Activated effector memory CD4-positive, alpha-beta T cell treated with anti-CD3 and anti-CD28 coated beads, Interleukin-2, amount 50 U/mL, for 16 hours (primary cell): ENCODE measurements at places on chromosomes 11 and 22.

DNA sequence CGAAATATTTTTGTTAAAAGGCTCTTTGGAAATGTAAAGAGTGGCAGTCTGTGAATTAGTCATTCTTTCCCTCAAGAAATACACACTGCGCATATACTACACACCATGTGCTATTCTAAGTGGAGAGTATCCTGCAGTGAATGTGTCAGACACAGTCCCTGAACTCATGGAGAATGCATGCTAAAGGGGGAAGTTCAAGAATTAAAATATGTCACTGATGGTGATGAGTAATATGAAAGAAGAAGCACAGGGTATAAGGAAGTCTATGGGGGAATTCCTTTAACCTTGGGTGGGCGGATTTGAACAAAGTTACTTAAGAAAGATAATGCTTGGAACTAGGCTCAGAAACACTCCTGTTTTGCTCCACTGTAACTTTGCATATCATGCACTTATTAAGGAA lies 153.0 kb downstream of the LRRC4C start:
- DNase-seq = no peak

DNA sequence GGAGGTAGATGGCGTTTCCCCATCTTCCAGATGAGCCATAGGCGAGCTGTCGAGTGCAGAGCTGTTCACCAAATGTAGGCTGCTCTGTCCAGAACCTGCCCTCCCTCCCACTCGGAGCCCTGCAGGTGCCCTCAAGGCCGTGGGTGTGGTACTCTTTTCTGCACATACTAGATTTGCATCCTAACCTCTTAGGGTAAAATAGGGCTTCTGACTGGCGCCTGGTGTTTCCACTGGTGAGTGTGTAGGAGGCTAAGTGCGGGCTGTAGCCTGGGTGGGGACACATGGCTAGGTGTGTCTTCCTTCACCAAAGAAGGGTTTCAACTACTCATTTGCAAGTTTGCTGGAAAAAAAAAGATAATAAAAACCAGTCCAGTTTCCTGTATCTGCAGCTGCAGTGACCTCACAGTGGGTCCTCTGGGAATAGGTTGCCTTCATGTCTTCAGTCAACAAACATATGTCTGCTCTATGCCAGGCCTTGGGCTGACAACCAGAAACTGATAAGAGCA lies 8.5 kb downstream of the BIK start:
- DNase-seq = no peak

DNA sequence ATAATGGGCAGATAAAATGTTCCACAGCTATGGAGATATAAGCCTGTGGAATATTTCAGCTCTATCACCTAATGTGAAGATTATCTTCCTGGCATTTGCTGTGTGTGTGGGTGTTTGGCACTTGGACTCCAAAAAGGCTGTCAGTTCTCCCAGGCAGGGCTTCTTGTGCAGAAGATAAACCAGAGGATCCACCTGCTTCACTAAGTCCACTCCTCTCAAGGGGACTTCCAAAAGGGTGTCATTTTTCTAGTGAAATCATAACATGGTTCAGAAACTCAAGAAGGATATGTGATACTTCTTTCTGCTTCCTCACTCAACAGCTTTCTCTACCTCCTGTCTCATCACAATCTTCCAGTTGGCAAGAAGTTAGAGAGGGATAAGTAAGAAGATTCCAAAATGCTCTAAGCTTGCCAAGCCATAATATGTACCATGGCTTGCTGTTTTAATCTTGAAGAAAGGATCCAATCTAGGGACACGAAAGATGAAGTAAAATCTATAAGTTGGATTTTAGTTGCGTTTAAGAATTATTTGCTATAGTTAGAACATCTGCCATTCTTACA lies 206.2 kb upstream of the MTMR2 start:
- DNase-seq = no peak

DNA sequence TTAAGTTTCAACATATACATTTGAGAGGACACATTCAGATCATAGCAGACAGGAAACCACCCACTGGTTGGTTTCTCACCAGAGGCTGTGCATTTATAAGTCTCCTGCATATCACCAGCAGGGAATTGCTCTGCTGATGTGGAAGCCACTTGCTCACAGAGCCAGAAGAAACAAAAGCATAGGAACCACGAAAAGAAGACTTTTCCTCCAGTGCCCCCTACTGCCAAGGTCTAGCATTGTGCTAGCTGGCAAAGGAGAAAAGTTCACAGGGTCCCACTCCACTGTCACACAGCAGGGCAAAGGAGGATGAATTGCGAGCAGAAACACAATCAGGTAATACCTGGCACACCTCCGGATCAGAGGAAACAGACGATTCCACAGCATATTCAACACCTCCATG lies 28.9 kb upstream of the ISX start:
- DNase-seq = no peak

GRCh38 chr22:26287382-26288225 lies 118.3 kb downstream of the SEZ6L start:
- no peak for DNase-seq

- peak; percentile 53 for DNase-seq
These were observed 24.0 kb upstream of the GNB1L start for GRCh38 chr22:19878461-19879245.

DNA sequence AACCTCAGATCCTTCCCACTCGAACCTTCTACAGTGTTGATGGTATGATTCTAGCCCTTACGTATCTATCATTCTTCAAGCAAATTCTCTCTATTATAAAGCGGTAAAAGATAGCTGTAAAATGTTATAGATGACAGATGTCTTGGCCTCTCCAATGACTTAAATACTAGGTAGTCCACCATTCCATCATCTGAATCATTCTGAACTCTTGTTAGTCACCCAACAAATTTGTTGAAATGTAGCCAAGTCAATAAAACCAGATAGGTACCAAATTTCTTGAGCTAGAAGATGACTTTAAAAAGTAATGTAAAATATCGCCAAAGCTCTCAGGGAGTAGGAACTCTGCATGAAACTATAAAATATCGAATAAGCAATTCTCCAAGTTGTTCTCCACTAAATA lies 32.6 kb upstream of the PICALM start:
- DNase-seq = no peak

GRCh38 chr11:14184028-14184940 lies 174.7 kb downstream of the RRAS2 start:
- no peak for DNase-seq

DNA sequence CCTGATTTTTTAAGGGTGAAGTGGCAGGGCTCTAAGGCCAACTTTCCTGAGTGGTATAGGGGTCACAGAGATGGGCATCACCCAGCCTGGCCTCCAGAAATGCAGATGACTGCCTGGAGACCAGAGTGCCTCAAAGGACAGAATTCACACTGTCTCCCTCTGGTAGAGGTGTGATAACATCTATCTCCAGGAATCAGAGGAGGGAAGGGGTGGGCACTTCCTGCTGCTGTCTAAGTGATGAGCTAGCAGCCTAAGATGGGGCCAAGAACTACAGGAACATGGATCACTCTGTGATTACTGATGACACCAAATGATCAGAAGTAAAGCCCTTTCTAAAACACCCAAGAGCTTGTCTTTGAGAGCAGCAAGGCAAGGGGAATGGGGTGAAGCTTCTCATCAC lies 61.9 kb downstream of the C11orf58 start:
- no peak for DNase-seq

DNA sequence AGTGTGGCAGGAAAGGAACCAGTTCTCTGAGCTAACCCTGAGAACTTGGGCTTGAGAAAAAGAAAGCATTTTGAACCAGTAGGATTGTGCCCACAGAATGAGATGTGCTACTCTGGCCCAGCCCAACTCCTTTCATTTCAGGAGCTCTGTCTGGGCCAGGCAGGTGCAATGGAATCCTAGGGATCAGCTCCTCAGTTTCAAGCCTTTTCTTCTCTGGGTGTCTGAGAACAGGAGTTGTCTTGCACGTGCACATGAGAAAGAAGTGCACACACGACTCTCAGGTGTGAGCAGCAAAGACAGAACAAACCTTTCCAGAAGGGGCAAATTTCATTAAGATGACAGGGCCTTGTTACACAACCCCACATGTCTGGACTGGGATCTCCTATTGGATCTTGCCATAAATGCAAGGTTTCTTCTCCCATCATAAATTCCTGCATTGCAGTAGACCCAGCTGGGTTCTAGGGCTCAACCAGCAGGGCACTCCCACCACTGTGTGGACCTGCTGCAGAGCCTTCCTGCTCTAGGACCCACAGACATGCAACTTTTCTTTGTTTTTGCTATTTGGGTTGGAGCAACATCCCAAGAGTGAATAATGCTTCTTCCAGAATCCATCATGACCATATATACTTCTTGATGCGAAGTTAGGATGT lies 24.5 kb upstream of the GGTLC2 start:
- DNase-seq = no peak

DNA sequence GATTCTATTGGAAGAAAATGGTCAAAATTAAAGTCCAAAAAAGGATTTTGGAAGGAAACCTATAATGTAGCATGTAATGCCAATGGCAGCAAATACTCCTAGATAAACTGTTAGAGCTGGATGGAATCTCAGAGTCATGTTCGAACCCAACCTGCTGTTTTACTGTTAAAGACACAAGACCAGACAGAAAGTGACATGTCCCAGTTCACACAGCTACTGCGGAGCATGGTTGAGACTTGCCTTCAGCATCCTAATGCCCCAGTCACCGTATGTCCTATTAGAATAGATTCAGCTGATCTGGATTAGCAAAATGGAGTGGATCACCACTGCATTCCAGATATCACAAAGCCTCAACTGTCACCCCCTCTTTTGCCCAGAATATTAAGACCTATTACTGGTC lies 14.9 kb downstream of the PISD start:
- no peak for DNase-seq
